ENCODE measurements at places on chromosomes 3 and 15. TPM values are rescaled to one million over a fixed set of nuclear protein-coding genes. Genes with fewer than 3 reads are reported as not detected.

- H3K36me3 ChIP-seq: no peaks in the 10 kb centered on the region
- peak; percentile 53 for DNase-seq
- H3K27me3 ChIP-seq: peaks cover 48% of the 10 kb centered on the region
- H3K4me1 ChIP-seq: peaks cover 32% of the 10 kb centered on the region
- peak overlapping the region; percentile 59 for H3K4me3 ChIP-seq
Measured at GRCh38 chr15:41494190-41494921, 682 bp downstream of the ITPKA start.

DNA sequence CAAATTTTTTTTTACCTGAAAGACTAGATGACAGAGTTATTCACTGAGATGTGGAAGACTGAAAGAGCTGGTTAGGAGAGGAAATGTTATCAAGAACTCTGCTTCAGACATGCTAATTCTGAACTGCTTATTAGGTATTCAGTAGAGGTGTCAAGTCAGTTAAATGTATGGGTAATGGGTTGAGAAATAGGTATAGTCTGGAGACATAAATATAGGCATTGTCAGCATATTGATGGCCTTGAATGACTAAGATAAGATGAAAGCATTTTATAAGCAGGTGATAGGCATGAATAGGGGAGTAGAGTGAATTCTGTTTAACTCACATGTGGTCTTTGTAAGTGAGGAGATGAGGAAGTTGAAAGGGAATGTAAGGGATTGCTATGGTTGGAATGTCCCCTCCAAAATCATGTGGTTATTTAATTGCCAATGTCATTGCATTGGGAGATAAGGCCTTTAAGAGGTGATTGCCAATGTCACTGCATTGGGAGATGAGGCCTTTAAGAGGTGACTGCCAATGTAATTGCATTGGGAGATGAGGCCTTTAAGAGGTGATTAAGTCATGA is 904.2 kb downstream of the CADM2 start:
- DNase-seq: no peak
- no peaks in the 10 kb centered on the region for H3K4me1 ChIP-seq
- no peaks in the 10 kb centered on the region for H3K27me3 ChIP-seq
- H3K27ac ChIP-seq: no peak overlapping the region

GRCh38 chr15:85404918-85405866 is 24.8 kb downstream of the AKAP13 start:
- H3K4me1 ChIP-seq: peaks cover 82% of the 10 kb centered on the region
- peak overlapping the region; percentile 80 for H3K27ac ChIP-seq
- H3K36me3 ChIP-seq: peaks cover 2% of the 10 kb centered on the region
- DNase-seq: no peak

DNA sequence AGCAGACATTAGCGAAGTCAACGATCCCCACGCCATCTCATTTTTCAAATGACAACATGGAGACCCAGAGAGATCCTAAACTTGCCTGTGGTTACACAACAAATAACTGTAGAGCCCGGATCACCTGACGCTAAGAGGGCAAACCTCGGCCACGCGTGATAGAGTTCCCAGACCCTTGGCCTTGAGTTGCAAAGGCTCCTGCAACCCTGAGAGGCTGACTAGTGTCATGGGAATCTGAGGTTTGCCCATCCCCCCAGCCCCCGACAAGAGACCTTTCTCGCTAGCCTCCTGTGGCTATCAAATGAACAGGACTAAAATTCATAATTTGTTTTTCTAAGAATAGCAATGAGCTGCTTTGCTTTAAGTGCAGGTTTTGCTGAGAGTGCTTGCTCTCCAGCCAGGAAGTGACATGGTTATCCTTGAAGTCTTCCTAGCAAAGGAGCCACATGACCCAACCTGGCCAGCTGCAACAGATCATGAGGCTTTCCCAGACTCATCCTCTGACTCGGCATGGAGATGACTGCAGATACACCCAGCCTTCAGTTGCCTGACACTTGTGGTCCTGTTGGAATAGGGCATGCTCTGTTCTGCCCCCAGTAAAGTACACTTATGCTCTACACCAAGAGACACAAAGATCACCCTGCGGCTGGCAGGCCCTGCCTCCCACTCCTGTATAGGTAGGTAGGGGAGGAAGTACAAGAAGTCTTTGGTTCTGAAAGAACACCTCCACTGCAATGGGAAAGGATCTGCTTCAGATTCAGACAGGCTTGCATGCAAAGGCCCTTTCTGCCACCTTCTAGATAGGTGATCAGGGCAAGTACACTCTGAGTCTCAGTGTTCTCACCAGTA is 36.0 kb downstream of the MCF2L2 start:
- no peak overlapping the region for H3K27ac ChIP-seq
- H3K27me3 ChIP-seq: peaks cover 2% of the 10 kb centered on the region
- H3K4me3 ChIP-seq: no peak overlapping the region
- peaks cover 4% of the 10 kb centered on the region for H3K4me1 ChIP-seq

- peaks cover 6% of the 10 kb centered on the region for H3K27me3 ChIP-seq
- H3K36me3 ChIP-seq: no peaks in the 10 kb centered on the region
- H3K27ac ChIP-seq: no peak overlapping the region
- DNase-seq: no peak
- H3K4me3 ChIP-seq: no peak overlapping the region
Measured at GRCh38 chr3:61813636-61814035, 252.3 kb downstream of the PTPRG start.

GRCh38 chr3:14448756-14449727 is 46.6 kb downstream of the SLC6A6 start:
- no peak overlapping the region for H3K4me3 ChIP-seq
- H3K4me1 ChIP-seq: peaks cover 6% of the 10 kb centered on the region
- DNase-seq: no peak
- peak overlapping the region; percentile 57 for H3K27ac ChIP-seq
- no peaks in the 10 kb centered on the region for H3K27me3 ChIP-seq
- peaks cover 47% of the 10 kb centered on the region for H3K36me3 ChIP-seq

GRCh38 chr15:100308213-100308600 is 33.6 kb downstream of the ADAMTS17 start:
- H3K4me3 ChIP-seq: no peak overlapping the region
- H3K27ac ChIP-seq: no peak overlapping the region

The TASOR gene
- 39.8 TPM for total RNA-seq

The CYP8B1 gene
- total RNA-seq: not detected
